ENCODE measurements at places on chromosomes 5 and 9. TPM values are rescaled to one million over a fixed set of nuclear protein-coding genes. Genes with fewer than 3 reads are reported as not detected.

The HAPLN1 gene
- 248 TPM for total RNA-seq

The TMEM252 gene
- total RNA-seq: not detected

The NUTM2F gene
- total RNA-seq: not detected

The DCTN4 gene
- total RNA-seq: 50.5 TPM

The C5 gene
- total RNA-seq: 3.0 TPM

The EMB gene
- 11.5 TPM for total RNA-seq

The CENPH gene
- 4.7 TPM for total RNA-seq

The MVB12B gene
- 13.1 TPM for total RNA-seq

The FGF1 gene
- total RNA-seq: 6.9 TPM

The SH3RF2 gene
- total RNA-seq: 0.33 TPM

The SLC6A7 gene
- not detected for total RNA-seq

- no peak for DNase-seq
These were observed 19.1 kb upstream of the SLC31A2 start for GRCh38 chr9:113131689-113132151.

DNA sequence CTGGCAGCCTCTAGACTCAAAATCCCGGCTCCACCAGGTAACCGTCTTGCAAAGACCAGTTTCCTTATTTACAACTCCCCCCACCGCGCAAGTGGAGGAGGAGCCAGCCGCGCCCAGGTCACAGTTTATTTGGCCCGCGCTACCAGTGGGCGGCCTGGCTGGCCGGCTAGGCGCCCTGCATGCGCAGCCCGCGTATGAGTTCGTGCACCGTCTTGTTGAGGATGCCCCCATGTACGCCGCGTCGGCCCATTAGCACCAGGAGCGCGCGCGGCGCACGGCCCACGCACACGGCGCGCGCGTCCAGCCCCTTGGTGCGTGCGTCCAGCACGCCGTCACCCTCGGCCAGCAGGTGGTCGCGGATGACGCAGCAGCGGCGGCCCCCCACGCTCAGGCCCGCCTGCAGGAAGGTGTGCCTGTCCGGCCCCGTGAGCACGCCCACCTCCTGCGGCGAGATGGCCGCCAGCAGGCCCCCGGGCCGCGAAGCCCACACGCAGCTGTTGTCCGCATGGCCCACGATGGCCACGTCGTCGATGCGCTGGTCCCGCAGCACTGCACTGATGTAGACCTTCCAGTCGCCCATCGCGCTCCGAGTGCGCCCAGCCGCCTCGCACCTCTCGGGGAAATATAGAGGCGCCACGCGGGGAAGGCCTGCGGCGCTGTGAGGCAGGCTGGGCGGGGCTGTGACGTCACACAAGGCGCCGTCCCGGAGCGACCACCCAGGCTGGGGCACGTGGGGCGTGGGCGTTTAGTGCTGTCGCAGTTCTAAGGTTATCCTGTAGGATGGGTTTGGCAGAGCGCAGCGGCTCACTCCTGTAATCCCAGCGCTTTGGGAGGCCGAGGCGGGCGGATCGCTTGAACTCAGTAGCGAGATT, at the start of gene PFN3:
Gene PFN3 (minus strand): TSS at position 665 of the 872 bp plus-strand sequence. CDS start 85 bp downstream, at position 580.
- DNase-seq: no peak

GRCh38 chr5:150751096-150751891, 7.5 kb downstream of the DCTN4 start:
- no peak for DNase-seq

GRCh38 chr5:61617039-61617438, 285.0 kb downstream of the ZSWIM6 start:
- no peak for DNase-seq

DNA sequence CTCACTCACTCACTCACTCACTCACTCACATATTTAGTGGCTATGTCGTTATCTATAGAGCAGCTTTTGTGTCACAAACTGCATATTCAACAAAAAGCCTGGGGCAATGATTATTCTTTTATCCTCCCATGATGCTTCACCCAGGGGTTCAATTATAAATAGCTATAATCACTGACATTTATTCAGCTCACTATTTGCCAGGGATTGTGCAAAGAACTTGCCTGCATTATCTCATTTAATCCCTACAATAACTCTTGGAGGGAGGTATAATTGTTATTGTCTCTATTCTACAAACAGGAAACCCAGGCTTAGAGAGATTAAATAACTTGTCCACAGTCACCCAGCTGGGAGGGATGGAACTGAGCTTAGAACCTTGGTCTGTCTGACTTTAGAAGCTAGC, 298.0 kb upstream of the MSX2 start:
- no peak for DNase-seq

- no peak for DNase-seq
These were observed 43.2 kb downstream of the GABBR2 start for GRCh38 chr9:98665501-98665900.

DNA sequence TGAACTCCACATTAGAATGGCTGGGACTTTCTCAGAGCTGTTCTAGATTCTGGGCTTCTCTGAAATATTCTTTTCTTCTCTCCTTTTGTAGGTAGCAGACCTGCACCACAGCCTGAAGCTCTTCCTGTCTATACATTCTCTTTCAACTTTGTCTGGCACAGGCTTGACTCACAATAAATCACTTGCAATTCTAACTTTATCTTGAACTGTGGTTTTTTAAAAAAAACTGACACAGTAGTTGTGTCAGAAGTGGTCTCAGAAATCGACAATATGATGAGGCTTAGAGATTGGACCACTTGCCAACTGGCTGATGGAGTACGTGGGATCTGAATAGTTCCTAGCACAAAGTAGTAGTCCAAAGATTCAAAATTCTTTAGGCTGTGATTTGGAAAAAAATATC, 24.1 kb upstream of the CDH9 start:
- DNase-seq: no peak

GRCh38 chr9:128611600-128612394, 44.9 kb downstream of the DYNC2I2 start:
- DNase-seq: no peak

DNA sequence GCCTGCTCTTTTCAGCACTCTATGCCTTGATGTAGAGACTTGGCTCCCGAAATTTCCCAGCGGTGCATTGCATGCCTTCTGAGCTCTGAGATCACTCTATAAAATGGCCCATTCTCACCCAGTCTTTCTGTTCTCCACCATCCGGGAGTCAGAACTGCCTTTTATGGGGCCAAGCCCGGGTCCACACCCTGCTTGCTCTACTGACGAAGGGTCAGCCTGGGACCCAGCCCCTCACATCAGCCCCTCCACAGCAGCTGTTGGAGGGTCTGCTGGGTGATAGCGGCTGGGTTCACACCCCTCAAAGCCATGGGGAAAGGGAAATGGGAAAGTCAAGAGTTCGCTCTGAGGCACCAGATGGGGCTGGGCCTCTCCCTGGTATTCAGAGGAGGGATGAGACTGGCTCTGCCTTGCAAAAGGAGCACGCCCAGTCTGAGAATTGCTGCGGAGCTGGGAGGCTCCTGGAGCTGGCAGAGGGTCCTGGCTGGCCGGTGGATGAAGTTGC, 66.0 kb upstream of the ORM1 start:
- DNase-seq: no peak

DNA sequence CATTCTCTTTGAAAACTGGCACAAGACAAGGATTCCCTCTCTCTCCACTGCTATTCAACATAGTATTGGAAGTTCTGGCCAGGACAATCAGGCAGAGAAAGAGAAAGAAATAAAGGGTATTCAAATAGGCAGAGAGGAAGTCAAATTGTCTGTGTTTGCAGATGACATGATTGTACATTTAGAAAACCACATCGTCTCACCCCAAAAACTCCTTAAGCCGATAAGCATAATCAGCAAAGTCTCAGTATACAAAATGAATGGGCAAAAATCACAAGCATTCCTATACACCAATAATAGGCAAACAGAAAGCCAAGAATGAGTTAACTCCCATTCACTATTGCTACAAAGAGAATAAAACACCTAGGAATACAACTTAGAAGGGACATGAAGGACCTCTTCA, 21.0 kb upstream of the EPB41L4A start:
- DNase-seq: no peak

- no peak for DNase-seq
These were observed 2.2 kb downstream of the ZSWIM6 start for GRCh38 chr5:61333954-61334867.

DNA sequence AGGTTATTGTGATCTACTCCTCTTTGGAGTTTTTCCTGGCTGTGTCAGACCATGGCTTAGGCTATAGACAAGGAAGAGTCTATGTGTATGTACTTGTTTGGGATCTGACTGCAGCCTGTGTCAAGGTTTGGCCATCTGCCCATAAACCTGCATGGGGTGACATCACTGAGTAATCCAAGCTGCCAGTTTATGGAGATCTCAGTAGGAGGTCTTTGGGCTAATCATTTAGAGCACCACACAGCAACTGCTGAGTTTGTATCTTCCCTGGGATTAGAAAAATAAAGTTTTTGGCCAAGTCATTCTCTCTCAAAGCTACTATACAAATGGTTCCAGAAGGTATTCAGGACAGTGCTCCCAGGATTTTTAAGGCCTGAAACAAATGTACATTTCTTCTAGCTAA, 65.5 kb upstream of the HSPB3 start:
- DNase-seq: no peak

GRCh38 chr9:21854594-21854993, 52.2 kb downstream of the MTAP start:
- DNase-seq: no peak

DNA sequence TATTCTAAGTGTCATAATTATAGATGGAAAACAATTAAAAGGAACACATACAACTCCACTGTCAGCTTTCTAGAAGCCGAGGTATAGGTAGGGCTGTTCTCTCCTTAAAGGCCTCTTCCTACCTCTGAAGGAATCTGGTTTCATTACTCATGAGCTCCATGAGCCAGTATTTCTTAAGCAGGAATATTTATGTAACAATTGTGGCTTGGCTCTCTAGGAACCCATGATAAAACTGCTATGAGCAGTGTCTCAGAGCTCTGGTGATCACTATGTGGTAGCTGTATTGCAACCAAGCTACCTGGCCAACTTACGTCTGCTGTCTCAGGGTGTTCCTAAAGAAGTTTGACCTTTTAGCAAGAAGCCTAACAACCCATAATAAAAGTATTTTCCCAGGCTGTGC, 157.7 kb downstream of the CEP120 start:
- DNase-seq: no peak

- DNase-seq: no peak
These were observed 7.4 kb downstream of the PLIN2 start for GRCh38 chr9:19119801-19120440.

DNA sequence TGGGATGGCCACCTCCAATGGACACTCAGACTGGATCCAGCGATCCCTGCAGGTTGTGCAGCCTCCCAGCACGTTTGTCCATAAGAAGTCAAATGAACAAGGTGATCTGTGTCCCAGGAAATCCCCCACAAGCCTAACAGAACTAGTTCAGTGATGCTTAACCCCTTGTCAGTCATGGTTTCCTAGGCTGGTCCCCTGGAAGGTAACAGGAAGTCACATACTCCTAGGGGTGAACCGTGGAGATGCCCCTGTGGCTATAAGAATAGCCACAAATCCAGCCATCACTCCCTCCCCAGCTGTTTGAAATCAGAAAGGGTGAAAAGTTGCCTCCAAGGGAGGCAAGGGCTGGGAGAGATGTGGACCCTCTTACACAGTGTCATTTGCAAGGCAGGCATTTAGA, 22.5 kb downstream of the PAX5 start:
- DNase-seq: no peak

DNA sequence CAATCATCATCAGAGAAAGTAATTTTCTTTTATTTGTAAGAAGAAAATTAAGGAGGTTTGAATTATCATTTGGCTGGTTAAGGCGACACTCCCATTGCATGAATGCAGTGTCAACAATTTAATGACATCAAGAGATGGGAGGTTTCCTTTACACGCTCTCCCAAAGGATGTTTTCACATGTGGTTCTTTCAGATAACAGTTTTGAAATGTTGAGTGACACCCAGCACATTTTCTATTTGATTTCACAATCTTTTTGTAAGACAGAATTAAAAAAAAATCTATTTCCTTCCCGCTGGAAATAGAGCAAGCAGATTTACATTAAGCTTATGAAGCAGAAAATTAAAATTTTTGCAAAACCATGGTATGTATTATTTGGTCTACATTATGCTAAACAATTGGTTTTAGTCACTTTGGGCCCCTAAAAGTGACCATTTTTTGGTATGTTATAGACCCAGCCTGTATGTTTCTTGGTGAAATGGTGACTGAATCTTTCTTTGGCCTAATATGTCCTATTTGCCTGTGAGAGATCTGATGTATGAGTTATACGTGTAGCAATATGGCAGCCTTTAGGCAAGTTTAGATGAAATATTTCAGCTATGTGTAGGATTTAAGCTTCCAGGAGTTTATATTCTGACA, 18.9 kb upstream of the ANKRD55 start:
- DNase-seq: no peak

GRCh38 chr5:135436951-135437418, 10.2 kb downstream of the DCANP1 start:
- no peak for DNase-seq

DNA sequence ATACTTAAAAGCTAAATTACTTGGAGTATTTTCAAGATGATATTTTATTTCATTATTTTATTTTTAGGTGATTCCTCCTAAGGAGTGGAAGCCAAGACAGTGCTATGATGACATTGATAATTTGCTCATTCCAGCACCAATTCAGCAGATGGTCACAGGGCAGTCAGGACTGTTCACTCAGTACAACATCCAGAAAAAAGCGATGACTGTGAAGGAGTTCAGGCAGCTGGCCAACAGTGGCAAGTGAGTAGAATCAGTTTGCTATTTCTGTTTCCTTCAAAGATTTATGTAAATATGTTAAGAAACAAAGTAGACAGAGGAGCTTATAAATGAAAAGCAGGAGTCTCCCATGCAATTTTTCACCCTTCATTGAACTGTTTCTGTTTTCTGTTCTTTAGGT, 47.8 kb downstream of the KDM4C start:
- DNase-seq: no peak

- no peak for DNase-seq
These were observed 198.9 kb downstream of the ENC1 start for GRCh38 chr5:74441616-74442015.

GRCh38 chr5:13976867-13977830, 32.7 kb upstream of the DNAH5 start:
- DNase-seq: no peak

GRCh38 chr9:129677456-129677855, 12.0 kb downstream of the PRRX2 start:
- no peak for DNase-seq

GRCh38 chr9:80890124-80890523, 799.2 kb downstream of the TLE1 start:
- no peak for DNase-seq

DNA sequence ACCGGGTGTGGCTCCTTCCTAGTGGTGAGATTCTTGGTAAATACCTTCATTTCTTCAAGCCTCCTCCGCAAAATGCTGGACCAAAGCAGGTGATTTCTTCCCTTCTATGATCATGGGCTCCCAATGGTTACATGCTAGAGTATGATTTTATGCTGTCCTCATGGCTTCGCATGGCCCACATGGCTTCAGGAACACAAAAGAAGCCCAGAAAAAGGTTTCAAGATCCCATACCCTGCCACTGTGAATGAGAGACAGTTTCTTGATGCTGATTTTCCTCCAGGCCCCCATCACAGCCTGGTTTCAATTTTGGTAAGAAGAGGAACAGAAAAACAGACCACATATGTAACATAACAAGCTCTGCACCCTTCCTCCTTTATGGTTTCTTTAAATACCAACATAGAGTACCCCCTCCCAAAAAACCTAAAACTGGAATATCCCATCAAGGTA, 2.4 kb upstream of the RXFP3 start:
- DNase-seq: no peak

GRCh38 chr5:136810261-136810801, 445.0 kb upstream of the TRPC7 start:
- no peak for DNase-seq

Data from chondrocyte (in vitro differentiated cells).